ENCODE measurements at places on chromosomes 4 and X. TPM values are rescaled to one million over a fixed set of nuclear protein-coding genes. Genes with fewer than 3 reads are reported as not detected.

Gene PSMD10
- total RNA-seq = 60.0 TPM

Gene CA5B
- 6.4 TPM for total RNA-seq

Gene ATP11C
- total RNA-seq = 19.7 TPM

Gene HELT
- not detected for total RNA-seq

DNA sequence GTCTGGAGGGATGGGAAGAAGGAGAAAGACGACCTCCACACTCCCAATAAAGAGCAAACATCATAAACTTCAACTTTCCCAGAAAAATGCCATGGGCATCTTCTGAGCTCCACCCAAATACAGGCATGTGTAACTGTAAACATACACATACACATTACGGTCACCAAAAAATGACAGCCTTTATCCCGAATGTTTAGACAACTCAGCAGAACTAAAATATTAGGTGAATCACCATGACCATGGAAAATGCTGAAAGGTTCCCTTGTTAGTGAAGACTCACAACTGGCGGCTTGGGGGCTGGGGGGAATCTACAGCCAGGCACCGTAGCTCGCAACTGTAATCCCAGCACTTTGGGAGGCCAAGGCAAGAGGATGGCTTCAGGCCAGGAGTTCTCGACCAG, 33.0 kb downstream of the PRKX start:
- no peak overlapping the region for H3K4me3 ChIP-seq
- no peaks in the 10 kb centered on the region for H3K27me3 ChIP-seq
- H3K4me1 ChIP-seq = no peaks in the 10 kb centered on the region
- H3K36me3 ChIP-seq = no peaks in the 10 kb centered on the region
- no peak for DNase-seq

- H3K27ac ChIP-seq = no peak overlapping the region
- H3K27me3 ChIP-seq = no peaks in the 10 kb centered on the region
- DNase-seq = no peak
- H3K4me1 ChIP-seq = peaks cover 15% of the 10 kb centered on the region
- no peak overlapping the region for H3K4me3 ChIP-seq
- H3K36me3 ChIP-seq = no peaks in the 10 kb centered on the region
Observed at GRCh38 chrX:31819455-31819854, 747.6 kb upstream of the FTHL17 start.

- H3K4me1 ChIP-seq = no peaks in the 10 kb centered on the region
- DNase-seq = no peak
- H3K27me3 ChIP-seq = no peaks in the 10 kb centered on the region
Observed at GRCh38 chr4:155543126-155543765, 123.4 kb upstream of the GUCY1A1 start.

DNA sequence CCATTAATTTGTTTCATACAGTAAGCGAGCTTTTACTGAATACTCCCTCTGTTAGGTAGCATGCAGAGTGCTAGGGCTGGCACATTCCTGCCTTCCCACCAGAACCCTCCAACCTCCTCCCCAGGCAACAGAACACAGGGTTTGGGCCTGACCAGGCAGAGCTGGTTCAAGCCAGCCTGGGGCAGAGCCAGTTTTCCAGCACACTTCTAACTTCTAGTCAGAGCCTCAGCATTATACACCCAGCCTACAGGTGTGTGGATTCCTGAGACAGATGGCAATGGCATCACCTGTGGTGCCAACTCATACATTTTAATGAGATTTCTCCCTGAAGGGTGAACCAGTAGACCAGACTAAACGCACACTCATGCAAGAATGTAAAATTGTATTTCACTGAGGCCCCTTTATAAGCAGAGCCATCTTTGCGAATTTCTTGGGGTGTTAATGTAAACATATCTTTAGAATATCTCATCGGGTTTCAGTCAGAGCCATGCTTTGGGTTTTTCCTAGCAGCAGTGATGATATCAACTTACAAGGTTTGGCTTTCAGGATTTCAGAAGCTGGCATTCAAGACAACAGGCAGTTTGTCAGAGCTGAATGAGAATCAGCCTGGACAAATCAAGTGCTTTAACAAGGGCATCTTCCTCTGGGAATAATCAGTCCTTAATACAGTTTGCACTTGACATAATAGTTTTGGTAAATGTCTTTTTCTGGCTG, 92.0 kb downstream of the GATB start:
- no peaks in the 10 kb centered on the region for H3K4me1 ChIP-seq
- H3K27me3 ChIP-seq = no peaks in the 10 kb centered on the region
- no peak for DNase-seq
- H3K27ac ChIP-seq = no peak overlapping the region
- no peak overlapping the region for H3K4me3 ChIP-seq
- H3K36me3 ChIP-seq = peaks cover 6% of the 10 kb centered on the region

DNA sequence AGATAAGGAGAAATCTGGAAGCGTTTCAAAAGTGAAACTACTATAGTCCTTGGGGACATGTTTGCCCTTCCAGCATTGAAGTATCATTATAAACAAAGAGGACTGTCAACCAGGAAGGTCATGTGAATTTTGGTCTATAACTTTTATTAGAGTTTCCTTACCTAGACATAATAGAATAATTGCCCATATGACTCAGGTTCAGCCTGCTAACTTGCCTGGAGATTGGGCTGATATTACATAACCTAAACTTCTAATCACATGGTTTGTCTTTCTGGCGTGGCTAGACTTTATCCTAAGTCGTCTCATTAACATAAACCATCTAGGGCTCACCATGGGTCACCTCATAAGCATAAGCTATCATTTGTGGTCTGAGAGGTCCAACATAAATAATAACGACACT, 775.9 kb downstream of the CENPC start:
- H3K4me3 ChIP-seq = no peak overlapping the region
- H3K27me3 ChIP-seq = no peaks in the 10 kb centered on the region
- no peak for DNase-seq
- H3K4me1 ChIP-seq = no peaks in the 10 kb centered on the region

DNA sequence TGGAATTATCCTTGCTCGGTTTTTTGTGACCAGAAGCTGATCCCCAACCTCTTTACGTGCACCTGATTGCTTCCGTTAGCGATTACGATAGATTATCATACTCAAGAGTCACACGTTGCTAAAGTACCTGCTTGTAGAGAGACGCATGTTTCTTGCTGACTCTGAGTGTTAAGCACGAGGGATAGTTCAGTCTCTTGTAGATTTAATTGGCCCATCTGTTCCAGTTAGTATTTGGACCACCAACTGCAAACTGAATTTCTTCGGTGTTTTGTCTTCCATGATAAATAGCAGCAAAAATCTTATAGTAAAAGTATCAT, 516 bp upstream of the COX18 start:
- DNase-seq = no peak
- peaks cover 21% of the 10 kb centered on the region for H3K36me3 ChIP-seq
- H3K4me3 ChIP-seq = peak overlapping the region; percentile 97
- H3K4me1 ChIP-seq = peaks cover 8% of the 10 kb centered on the region

DNA sequence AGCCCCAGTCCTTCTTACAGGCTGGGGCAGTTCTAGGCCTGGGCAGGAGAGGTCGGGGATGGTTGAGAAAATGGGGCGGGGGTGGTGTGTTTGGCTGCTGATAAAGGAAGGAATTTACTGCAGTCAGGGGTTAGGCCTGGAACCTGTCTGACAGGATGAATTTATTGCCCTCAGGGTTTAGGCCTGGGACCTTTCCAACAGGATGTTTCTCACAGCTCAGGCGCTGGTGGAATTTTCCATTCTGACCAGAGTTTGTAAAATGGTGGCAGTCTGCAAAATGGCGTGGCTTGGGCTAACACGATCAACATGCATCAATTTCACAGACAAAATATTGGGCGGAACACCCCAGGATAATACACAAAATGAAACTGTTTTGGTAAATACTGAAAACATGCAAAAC, 83.5 kb upstream of the SPIN4 start:
- DNase-seq = peak; percentile 49
- peak overlapping the region; percentile 9 for H3K4me3 ChIP-seq
- H3K36me3 ChIP-seq = peaks cover 8% of the 10 kb centered on the region
- H3K27ac ChIP-seq = peak overlapping the region; percentile 69
- H3K27me3 ChIP-seq = no peaks in the 10 kb centered on the region

DNA sequence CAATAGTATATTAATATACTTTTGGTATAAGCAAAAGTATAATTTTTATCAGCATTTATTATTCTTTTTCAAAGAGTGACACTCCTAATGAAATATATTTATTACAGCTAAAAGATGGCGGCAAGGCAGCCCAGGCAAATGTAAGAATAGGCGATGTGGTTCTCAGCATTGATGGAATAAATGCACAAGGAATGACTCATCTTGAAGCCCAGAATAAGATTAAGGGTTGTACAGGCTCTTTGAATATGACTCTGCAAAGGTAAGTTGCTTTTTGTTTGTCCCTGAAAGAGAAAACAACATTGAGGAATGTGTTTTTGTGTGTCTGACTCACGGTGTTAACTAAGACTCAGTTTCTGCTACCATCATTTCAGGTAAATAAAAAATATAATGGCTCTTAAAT, 71.9 kb downstream of the PDLIM5 start:
- H3K4me1 ChIP-seq = peaks cover 21% of the 10 kb centered on the region
- DNase-seq = no peak
- H3K27ac ChIP-seq = no peak overlapping the region
- H3K36me3 ChIP-seq = no peaks in the 10 kb centered on the region

- no peaks in the 10 kb centered on the region for H3K4me1 ChIP-seq
- no peaks in the 10 kb centered on the region for H3K36me3 ChIP-seq
- H3K4me3 ChIP-seq = no peak overlapping the region
- H3K27ac ChIP-seq = no peak overlapping the region
- no peaks in the 10 kb centered on the region for H3K27me3 ChIP-seq
Observed at GRCh38 chr4:38204339-38205035, 244.3 kb downstream of the PTTG2 start.

- H3K36me3 ChIP-seq = no peaks in the 10 kb centered on the region
- H3K4me3 ChIP-seq = no peak overlapping the region
- no peak for DNase-seq
- H3K27ac ChIP-seq = no peak overlapping the region
Observed at GRCh38 chr4:132955146-132955545, 193.9 kb upstream of the PCDH10 start.

DNA sequence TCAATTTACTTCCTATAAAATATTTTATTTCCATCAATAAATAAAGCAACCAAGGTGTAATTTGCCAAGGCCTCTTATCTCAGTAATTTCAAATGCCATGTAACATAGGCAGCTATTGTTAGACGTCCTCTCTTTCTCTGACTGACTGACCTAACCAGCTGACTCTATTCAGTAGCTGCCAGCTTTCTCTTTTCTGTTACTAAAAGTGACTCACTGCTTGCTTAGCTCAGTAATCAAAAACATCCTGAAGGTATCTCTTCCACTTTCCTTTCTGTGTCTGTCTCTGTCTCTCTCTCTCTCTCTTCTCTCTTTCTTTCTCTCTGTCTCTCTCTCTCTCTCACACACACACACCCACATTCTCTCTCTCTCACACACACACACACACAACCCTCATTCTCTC, 134.2 kb downstream of the SPOCK3 start:
- no peaks in the 10 kb centered on the region for H3K36me3 ChIP-seq
- peaks cover 10% of the 10 kb centered on the region for H3K4me1 ChIP-seq
- peak overlapping the region; percentile 53 for H3K27ac ChIP-seq

- no peak for DNase-seq
- no peaks in the 10 kb centered on the region for H3K4me1 ChIP-seq
- H3K27ac ChIP-seq = no peak overlapping the region
- H3K27me3 ChIP-seq = no peaks in the 10 kb centered on the region
- H3K4me3 ChIP-seq = no peak overlapping the region
- no peaks in the 10 kb centered on the region for H3K36me3 ChIP-seq
Observed at GRCh38 chr4:105797225-105797624, 88.6 kb downstream of the GSTCD start.

- H3K27ac ChIP-seq = no peak overlapping the region
- H3K27me3 ChIP-seq = no peaks in the 10 kb centered on the region
- no peaks in the 10 kb centered on the region for H3K4me1 ChIP-seq
- H3K36me3 ChIP-seq = no peaks in the 10 kb centered on the region
Observed at GRCh38 chr4:26289401-26289800, 31.4 kb upstream of the RBPJ start.

DNA sequence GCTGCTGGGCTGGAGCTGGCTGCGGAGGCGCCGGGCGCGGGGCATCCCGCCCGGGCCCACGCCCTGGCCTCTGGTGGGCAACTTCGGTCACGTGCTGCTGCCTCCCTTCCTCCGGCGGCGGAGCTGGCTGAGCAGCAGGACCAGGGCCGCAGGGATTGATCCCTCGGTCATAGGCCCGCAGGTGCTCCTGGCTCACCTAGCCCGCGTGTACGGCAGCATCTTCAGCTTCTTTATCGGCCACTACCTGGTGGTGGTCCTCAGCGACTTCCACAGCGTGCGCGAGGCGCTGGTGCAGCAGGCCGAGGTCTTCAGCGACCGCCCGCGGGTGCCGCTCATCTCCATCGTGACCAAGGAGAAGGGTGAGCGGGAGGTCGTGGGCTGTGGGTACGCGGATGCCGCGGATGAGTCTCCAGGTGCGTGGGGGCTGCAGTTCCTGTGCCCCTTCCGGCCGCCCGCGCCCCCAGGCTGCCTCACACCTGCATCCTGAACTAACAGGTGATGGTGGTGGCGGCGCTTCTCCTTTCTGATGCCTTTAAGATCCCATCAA, 499 bp downstream of the CYP2U1 start:
- no peaks in the 10 kb centered on the region for H3K27me3 ChIP-seq
- peaks cover 8% of the 10 kb centered on the region for H3K4me1 ChIP-seq
- no peak for DNase-seq
- no peak overlapping the region for H3K27ac ChIP-seq

DNA sequence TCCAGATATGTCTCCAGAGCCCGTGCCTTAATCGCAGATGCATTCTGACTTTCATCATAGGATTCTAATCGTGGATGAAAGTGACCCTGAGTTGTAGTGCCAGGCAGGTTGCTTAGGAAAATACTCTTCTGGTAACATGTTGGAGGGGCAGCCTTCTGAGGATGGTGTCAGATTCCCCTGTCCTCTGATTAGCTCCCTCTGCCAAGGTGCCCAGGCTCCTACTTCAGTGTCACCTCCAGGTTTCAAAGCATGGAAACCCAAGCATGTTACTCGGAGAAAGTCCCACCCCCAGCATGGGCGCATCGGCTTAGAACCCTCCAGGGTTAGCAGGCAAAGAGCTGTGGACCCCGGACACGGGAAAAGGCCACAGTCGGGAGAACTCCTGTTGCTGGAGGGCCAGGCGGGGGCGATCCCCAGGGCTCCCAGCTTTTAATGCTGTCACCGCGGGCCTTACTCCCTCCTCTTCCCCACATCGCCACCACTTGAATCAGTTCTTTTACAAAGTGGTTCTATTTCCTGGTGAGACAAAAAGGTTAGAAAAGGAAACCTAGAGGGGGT, 44.5 kb downstream of the TRIM2 start:
- peaks cover 9% of the 10 kb centered on the region for H3K4me1 ChIP-seq
- DNase-seq = no peak
- H3K36me3 ChIP-seq = peaks cover 21% of the 10 kb centered on the region
- H3K27me3 ChIP-seq = no peaks in the 10 kb centered on the region

DNA sequence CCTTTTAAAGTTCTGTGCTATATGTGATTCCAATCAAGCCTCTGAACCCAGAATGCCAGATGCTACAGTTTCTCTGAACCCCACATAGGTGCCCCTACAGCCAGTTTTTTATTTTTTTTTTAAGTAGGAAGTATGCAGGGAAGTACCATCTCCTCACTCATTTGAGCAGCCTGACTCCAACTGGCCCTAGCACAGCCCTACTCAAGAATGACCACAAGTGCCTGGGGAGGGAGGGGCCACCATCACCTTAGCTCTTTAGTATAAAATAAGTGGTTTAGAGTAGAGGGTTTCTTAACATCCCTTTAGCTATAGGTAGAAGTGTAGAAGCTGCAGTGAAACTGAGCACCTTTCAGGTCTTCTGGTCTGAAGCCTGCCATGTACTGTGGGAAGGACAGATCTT, 14.4 kb downstream of the MSN start:
- DNase-seq = no peak
- H3K27me3 ChIP-seq = no peaks in the 10 kb centered on the region
- H3K36me3 ChIP-seq = no peaks in the 10 kb centered on the region
- H3K27ac ChIP-seq = no peak overlapping the region
- H3K4me3 ChIP-seq = no peak overlapping the region
- H3K4me1 ChIP-seq = peaks cover 45% of the 10 kb centered on the region

GRCh38 chrX:3449287-3449686, 102.8 kb upstream of the MXRA5 start:
- H3K27ac ChIP-seq = no peak overlapping the region
- H3K4me1 ChIP-seq = no peaks in the 10 kb centered on the region
- H3K36me3 ChIP-seq = no peaks in the 10 kb centered on the region
- DNase-seq = no peak
- no peak overlapping the region for H3K4me3 ChIP-seq

Data from Calu3 (cell line).